ENCODE measurements at places on chromosomes 6 and 20.

DNA sequence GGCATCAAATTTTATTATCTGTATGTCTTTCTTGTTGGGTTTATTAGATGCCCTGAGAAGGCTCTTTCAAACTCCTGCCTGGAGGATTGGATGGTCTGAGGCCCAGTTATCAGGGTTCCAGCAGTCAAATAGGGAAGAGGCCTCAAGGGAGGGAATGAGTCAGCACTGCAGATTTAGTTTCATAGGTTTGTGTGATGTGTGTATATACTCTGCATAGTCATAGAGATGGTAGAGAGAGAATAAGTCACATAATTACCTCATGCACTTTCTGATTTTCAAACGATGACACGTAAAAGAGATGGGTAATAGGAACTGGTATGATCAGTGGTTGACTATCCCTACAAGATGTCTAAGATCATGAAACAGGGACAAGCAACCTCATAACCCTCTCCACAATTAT lies 82.1 kb downstream of the ADAT2 start:
- no peak for DNase-seq

- DNase-seq, result no peak
Observed at GRCh38 chr6:30614044-30614842, 2.8 kb downstream of the PPP1R10 start.

- no peak for DNase-seq
Observed at GRCh38 chr6:15642276-15642675, 20.6 kb downstream of the DTNBP1 start.

DNA sequence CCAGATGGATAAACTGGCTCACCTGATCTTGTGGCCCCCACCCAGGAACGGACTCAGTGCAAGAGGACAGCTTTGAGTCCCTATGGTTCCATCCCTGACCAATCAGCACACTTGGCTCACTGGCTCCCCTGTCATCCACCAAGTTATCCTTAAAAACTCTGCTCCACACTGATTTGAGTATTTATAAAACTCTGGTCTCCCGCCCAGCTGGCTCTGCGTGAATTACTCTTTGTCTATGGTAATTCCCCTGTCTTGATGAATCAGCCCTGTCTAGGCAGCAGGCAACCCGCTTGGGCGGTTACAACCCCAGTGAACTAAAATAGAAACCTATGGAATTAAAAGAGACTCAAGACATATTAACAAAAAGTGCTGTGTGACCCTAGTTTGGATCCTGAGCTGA lies 38.1 kb upstream of the CD83 start:
- DNase-seq, result no peak

GRCh38 chr6:150139533-150139932 lies 3.3 kb upstream of the PPP1R14C start:
- DNase-seq, result no peak

DNA sequence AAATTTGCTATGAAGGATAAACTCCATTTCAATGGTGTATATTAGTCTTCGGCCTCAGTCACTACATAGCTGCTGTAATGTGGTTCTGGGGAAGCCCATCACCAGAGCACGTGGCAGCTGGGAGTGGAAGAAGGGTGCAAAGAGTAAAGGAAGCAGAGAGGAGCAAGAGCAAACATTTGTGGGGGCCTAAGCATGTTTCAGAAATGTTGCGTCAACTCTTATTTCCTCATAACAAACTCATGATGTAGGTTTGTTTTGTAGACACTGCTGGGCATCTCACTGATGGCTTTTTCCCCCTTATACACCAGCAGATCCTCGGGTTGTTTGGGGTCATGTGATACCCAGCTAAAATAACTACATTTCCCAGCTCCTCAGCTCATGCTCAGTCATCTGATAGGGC lies 37.3 kb downstream of the DOK5 start:
- no peak for DNase-seq

GRCh38 chr6:138484018-138484731 lies 15.1 kb downstream of the NHSL1 start:
- DNase-seq, result no peak

DNA sequence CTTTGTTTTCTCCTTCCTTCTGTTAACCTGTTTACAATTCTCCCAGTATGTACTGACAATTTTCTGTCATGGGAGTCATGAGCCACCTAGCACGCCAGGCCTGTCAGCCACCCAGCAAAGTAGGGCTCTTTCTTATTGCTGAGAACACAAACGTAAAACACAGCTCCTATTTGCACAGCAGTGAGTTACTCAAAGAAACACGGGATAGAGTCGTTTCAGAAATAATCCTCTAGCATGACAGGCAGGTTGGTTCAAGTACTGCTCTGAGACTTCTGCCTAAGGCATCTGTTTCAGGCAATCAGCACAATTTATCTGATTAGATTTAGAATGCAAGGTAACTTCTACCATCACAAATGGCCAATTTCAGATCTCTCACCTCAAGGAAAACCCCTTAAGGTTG lies 88.8 kb downstream of the CD24 start:
- DNase-seq, result no peak

DNA sequence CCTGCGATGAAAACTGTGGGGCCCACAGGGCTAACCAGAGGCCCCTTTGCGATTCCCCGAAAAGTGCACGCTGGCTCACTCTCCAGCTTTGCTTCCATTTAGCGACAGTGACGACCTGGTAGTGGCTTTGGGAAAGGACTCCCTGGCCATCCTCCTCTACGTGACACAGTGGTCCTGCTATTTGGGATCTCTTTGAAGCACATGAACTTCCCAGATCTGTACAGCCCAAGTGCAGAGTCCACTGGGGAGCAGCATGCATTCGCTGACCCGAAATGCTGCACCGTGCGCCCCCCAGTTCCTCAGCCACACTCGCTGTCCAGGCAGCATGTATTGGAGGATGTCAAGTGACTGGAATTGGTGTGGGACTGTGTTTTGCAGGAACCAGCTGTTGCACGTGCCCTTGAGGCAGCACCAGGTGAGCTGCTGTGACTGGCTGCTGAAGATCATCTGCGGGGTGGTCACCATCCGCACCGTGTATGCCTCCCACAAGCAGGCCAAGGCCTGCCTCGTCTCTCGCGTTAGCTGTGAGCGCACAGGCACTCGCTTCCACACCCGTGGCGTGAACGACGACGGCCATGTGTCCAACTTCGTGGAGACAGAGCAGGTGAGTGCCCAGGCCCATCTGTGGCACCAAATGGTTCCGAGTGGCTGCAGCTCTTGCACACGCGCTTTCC lies 51.6 kb downstream of the SYNJ2 start:
- DNase-seq, result no peak

DNA sequence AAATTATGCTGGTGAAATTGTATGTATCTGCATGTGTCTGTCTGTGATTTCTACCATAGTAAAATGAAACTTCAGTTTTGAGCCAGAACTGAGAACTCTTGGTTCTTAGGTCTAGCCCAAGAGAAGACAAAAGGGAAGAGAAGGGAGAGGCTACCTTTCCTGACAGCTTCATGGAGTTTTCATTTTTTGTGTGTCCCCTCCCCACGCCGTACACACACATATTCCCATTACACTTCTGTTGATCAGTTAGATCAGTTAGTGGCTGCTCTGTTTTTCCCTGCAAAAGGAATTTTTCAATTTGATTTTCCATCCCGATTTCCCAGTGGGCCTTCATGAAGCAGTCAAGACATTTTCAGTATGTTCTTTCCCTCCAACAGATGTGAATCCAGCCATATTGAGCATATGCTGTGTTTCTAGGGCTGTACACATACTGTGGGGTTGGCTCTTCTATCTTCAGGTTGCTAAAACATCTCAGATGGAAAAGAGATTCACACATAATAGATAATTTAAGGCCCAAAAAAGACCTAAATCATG lies 52.5 kb downstream of the HIVEP1 start:
- no peak for DNase-seq

GRCh38 chr6:61887423-61887822 lies 398.6 kb downstream of the KHDRBS2 start:
- no peak for DNase-seq

DNA sequence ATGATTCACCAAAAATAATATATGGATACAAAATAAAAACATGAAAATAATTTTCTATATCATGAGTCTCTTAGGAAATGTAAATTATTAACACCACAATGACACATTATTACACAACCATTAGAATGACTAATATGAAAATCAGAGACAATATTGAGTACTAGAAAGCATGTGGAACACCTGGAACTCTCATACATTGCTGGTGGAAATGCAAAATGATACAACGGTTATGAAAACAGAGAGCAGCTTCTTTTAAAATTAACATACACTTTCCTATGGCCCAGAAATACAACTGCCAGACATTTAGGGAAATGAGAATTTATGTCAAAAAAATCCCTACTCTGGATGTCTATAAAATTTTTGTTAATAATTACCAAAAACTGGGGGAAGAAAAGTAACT lies 853.3 kb upstream of the MAN1A1 start:
- no peak for DNase-seq

DNA sequence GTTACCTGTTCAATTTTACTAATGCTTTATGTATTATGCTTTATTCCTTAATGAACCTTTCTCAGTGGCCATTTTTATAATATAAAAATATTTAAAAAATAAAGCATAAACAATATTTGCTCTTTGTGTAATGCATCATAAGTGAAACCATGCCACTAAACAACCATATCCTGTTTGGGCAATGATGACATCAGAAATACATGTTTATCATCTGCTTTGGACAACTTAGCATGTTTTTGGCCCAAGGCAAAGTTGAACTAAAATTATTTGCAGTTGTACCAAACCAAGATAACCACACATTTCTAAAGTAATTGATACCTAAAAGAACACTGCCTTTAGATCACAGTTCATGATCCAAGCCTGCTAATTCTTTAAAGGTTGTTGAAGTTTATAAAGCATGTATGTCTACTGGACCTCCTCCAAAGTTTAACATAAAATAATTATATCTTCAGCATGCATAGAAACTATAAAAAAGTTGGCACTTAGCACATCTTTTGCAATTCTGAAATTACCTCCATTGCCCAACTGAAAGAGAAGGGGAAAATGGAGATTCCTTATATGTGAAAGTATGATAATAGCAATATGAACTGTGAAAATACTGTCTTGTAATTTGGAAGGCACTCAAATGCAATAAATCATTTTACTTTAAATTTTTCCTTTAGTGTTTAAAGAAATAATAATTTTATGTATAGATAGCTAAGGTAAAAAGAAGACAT lies 325.6 kb upstream of the RUNX2 start:
- DNase-seq, result no peak
